ENCODE measurements at places on chromosomes 11 and 22.

DNA sequence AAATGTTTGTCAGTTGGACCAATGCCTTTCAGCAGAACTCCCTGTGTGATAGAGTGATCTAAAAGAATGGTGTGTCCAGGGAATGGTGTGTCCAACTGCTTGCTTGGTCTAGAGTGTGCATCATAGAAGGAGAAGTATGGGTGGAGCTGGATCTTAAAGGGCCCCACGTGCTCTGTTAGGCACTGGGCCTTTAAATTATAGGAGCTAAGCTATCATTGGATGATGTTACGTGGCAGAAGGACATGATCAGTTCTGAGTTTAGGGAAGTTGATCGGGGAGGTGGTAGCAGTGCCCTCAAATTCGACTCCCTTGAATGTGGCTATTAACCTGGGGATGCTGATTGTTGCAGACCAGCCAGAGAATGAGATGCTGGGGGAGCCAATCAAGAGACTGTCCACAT is 16.4 kb downstream of the STX3 start:
- DNase-seq: no peak

DNA sequence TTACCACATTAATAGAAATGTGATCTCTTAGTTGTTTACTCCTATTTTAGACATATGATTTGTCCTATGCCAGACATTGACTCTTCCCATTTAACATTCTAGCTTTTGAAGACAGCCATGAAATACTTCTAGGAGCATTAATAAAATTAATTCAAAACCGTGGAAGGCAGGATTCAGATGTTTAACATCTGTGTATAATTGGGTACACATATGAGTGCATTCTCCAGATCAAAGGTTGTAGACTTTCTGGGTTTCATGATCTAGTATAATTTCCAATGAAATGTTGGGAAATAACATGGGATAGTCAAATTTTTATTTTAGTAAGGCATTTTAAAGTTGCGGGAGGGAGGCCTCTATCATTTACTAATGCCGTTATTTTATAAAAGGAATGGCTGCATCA is 35.2 kb upstream of the CCDC89 start:
- DNase-seq: no peak

- no peak for DNase-seq
Observed at GRCh38 chr11:122375687-122376399, 259.8 kb upstream of the BLID start.

DNA sequence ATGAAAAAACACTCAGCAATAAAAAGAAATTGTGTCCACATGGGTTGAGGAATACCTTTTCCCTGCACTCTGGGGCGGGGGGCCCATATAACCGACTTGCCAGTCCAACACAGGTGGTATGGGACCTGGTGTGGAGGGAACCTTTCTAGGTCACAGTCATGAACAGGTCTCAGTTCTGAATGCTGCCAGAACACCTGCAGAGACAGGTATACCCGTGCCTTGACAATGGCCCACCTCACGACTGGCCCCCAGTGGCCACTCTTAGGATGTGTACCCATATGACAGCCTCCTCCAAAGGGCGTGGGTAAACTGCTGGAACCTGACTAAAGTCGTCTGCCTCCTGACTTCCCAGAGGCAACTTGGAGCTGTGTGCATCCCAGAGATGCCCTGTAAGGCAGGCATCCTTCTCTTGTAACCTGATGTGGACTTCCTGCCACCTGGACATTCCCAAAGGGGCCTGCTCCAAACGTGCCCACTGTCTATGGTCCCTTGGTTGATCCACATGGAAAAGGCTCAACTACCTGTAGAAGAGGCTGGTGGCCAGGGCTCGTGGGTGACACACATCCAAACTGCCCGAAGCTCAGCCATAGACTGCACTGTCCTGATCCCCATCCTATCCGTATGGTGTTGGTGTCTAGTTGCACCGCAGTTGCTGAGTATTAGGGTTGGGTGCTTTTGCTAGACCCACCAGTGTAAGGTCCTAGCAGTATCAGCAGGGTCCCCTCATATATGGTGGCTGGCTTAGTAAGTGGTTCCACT is 859.3 kb downstream of the BRD1 start:
- peak; percentile 65 for DNase-seq

DNA sequence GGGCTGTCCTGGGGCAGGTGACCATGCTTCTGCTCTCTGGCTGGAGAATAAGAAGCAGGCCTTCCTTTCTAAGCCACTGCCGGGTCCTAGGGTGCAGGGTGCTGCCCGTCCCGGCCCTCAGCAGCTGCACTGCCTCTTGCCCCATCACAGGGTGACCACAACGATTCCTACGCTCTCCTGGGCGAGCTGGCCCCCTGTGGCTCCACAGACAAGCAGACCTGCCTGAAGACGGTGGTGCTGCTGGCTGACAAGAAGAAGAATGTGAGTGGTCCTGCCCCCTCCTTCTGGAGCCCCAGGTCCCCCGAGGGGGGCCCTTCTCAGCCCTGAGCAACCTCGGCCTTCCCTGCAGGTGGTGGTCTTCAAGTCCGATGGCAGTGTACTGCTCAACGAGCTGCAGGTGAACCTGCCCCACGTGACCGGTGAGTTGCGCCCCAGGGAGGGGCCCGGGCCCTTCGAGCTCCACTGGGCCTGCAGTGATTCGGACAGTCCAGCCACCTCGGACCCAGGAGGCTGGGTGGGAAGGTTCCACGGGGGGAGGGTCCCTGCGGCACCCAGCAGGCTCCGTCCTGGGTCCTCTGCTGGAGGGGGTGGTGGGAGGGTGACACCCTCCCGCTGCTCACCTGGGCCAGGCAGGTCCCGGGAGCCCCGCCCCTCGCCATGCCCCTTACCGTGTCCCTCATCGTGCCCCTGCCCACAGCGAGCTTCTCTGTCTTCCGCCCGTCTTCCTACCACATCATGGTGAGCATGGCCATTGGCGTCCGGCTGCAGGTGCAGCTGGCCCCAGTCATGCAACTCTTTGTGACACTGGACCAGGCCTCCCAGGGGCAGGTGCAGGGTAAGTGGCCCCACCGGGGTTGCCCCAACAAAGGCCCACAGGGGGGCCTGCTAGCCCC is 8.3 kb downstream of the MUC2 start:
- DNase-seq: no peak

All from mesenteric fat pad (tissue), 1 donor.